LoVo (cell line): ENCODE measurements at places on chromosomes 11 and 22.

DNA sequence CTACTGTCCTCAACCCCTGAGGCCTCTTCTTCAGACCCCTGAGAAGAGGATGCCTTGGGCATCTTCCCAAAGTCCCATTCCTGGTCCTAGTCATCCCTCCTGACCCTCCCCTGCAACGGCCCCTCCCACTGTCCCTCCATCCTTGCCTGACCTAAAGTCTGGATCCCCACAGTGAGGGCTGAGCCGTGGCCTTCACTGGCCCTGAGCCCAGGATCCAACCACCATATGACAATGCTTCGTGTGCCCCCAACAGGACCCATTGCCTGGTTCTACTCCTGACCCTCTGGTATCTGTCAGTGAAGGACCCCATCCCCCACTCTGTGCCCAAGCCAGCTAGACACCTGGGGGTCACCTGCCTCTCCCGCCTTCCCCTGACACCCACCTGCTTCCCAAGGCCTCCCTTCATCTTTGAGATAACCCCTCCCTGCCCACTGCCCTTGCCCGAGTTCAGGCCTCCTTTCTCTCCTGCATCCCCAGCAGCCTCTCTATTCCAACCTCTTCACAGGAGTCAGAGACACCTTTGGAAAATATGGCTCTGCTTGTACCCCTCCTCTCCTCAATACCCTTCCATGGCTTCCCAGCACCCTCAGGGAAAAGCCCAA, 48.0 kb downstream of the LRRC32 start:
- no peak for DNase-seq

GRCh38 chr22:47623763-47624148, 861.3 kb downstream of the TBC1D22A start:
- DNase-seq, result no peak

GRCh38 chr11:29782447-29782846, 234.4 kb downstream of the KCNA4 start:
- no peak for DNase-seq

- no peak for DNase-seq
These were observed 15.6 kb upstream of the SHISAL1 start for GRCh38 chr22:44328326-44328725.

- DNase-seq, result no peak
These were observed 1.6 kb downstream of the SUN2 start for GRCh38 chr22:38753948-38754750.

DNA sequence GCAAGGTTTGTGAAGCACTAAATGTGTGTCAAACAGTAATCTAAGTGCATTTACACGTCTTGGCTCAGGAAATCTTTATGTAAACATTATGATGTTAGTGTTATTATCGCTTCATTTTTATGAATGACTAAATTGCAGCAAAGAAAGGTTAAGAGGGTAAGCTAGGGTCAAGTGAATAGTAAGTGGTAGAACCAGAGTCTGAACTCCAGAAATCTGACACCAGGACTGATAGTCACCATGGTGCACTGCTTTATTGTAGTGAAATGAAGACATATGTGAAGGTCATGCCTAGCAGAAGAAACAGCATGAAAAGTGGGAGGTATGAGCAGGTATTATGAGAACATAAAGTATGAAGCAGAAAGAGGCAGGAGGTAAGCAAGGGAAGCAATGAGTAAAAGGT, 368.7 kb upstream of the TENM4 start:
- DNase-seq, result no peak

- no peak for DNase-seq
These were observed at the start of gene FJX1 for GRCh38 chr11:35617687-35618496. FJX1 (plus strand) TSS chr11:35618460; CDS start chr11:35618637, 177 bp downstream.

GRCh38 chr11:119518746-119519730, 96.1 kb upstream of the THY1 start:
- no peak for DNase-seq

GRCh38 chr22:36616682-36617081, 86.9 kb downstream of the CACNG2 start:
- no peak for DNase-seq

- no peak for DNase-seq
These were observed 68.1 kb upstream of the CCDC179 start for GRCh38 chr11:22928207-22928917.

DNA sequence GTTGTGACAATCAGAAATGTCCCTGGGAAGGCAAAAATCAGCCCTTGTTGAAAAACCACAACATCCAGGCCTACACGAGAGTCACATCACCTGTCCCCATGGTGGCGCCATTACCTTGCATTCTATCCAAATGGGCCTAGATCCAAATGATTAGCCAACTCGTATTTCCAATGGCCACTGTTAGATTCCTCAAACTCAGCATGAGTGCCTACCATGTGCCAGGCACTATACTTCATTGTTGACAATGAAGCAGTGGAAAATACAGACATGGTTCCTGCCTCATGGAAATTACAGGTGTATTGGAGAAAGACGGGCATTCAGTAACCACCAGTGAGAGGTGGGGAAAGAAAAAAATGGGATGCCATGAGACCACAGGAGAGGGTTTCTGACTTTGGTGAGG, 29.8 kb upstream of the CREB3L1 start:
- peak; percentile 71 for DNase-seq

- no peak for DNase-seq
These were observed 1.8 kb downstream of the DCPS start for GRCh38 chr11:126305699-126306098.

GRCh38 chr11:122375687-122376399, 259.8 kb upstream of the BLID start:
- DNase-seq, result no peak
